ENCODE measurements at places on chromosomes 4 and X. TPM values are rescaled to one million over a fixed set of nuclear protein-coding genes. Genes with fewer than 3 reads are reported as not detected.
A peak's percentile ranks its signal among the peaks of the same experiment; 100 is the strongest.

GRCh38 chrX:9878146-9878820 lies 88.9 kb upstream of the CLDN34 start:
- no peak overlapping the region for H3K27ac ChIP-seq
- peaks cover 7% of the 10 kb centered on the region for H3K4me1 ChIP-seq
- no peak for DNase-seq

- no peak overlapping the region for H3K4me3 ChIP-seq
- H3K27ac ChIP-seq, result no peak overlapping the region
- no peak for DNase-seq
- no peaks in the 10 kb centered on the region for H3K4me1 ChIP-seq
These were observed 218.6 kb upstream of the ADGRL3 start for GRCh38 chr4:60981534-60981933.

- H3K4me1 ChIP-seq, result no peaks in the 10 kb centered on the region
- no peak overlapping the region for H3K4me3 ChIP-seq
These were observed 53.8 kb downstream of the CXCL1 start for GRCh38 chr4:73922766-73923630.

- no peak for DNase-seq
- peaks cover 13% of the 10 kb centered on the region for H3K36me3 ChIP-seq
- H3K4me3 ChIP-seq, result peak overlapping the region; percentile 67
- no peaks in the 10 kb centered on the region for H3K27me3 ChIP-seq
- H3K27ac ChIP-seq, result peak overlapping the region; percentile 88
These were observed 1.1 kb downstream of the RAB39B start for GRCh38 chrX:155262970-155263754.

DNA sequence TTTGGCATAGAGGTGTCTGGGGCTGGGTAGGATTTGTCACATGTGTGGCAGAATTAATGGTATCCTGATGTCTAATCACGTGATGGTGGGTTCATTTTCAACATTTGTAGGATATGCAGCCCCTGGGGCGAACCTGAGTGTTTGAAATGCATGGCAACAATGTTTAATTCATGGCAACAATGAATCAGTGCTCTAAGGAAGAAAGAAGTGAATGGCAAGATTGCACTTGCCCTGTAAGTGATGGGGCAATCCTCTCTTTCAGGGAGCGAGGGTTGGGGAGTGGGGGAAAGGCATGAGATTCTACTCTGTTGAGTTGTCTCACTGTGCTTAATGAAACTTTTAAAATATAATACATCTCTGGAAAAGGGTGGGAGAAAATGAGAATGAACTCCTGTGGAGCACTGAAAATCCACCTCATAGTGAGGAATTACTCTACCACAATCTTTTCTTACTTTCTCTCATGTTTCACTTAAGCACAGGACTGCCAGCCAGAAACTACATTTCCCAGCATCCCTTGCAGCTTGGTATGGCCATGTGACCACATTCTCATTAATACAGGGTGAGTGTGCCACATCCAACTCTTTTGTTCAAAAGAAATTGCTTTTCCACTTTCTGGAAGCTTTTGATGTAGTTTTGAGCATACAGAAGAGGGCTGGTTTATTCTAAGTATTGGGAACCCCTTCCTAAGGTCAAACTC lies 64.0 kb upstream of the PGM2 start:
- H3K4me3 ChIP-seq, result no peak overlapping the region
- H3K27ac ChIP-seq, result no peak overlapping the region
- no peaks in the 10 kb centered on the region for H3K36me3 ChIP-seq
- no peaks in the 10 kb centered on the region for H3K27me3 ChIP-seq

DNA sequence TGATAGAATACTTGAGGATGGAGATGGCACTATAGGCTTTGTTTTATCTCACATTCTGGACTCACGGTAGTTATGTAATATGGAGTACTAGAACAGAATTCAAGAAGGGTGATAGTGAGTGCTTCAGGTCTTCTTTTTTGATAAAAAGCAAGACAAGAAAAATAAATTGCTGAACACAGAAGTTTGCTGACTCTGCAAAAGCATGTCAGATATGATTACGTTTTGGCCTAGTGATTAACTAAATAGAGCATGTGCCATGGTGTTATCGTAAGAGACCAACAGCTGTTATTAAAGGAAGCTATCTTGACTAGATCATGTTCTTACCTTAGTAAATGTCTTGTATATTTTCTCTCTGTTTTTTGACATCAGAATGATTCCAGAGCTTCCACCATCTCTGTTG lies 436.9 kb upstream of the LCORL start:
- no peak overlapping the region for H3K4me3 ChIP-seq

- H3K4me1 ChIP-seq, result no peaks in the 10 kb centered on the region
- DNase-seq, result no peak
- H3K27me3 ChIP-seq, result no peaks in the 10 kb centered on the region
- no peak overlapping the region for H3K27ac ChIP-seq
These were observed 108.3 kb upstream of the DUSP21 start for GRCh38 chrX:44735498-44735897.

DNA sequence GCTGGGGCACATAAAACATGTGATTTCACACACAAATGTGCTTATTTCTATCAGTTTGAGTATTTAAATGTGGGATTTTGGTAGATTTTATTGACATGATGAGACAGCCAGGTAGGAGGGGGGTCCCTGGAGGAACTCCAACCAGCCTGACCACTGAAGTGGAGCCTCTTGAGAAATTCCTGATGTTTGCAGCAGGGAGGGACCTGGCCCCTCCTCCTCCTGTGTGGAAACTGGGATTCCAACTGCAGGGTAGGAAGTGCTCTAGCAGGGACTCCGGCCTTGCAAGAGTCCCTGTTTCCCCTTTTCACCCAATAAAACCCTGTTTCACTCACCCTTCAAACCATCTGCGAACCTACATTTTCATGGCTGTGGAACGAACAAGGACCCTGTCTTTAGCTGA lies 2224.0 kb upstream of the AGA start:
- no peaks in the 10 kb centered on the region for H3K4me1 ChIP-seq
- no peaks in the 10 kb centered on the region for H3K27me3 ChIP-seq
- H3K4me3 ChIP-seq, result no peak overlapping the region
- H3K27ac ChIP-seq, result no peak overlapping the region

DNA sequence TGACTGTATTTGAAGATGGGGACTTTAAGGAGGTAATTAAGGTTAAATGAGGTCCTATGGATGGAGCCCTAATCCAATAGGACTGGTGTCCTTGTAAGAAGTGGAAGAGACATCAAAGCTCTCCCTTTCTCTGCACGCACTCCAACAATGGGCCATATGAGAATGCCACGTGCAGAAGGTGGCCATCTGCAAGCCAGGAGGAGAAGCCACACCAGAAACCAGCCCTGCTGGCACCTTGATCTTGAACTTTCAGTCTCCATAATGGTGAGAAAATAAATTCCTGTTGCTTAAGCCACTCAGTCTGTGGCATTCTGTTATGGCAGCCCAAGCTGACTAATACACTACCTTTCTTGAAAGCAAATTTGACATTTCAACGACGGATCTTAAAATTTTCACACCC lies 73.2 kb downstream of the SMARCA1 start:
- H3K27ac ChIP-seq, result no peak overlapping the region
- no peaks in the 10 kb centered on the region for H3K4me1 ChIP-seq
- no peaks in the 10 kb centered on the region for H3K27me3 ChIP-seq
- H3K4me3 ChIP-seq, result no peak overlapping the region

DNA sequence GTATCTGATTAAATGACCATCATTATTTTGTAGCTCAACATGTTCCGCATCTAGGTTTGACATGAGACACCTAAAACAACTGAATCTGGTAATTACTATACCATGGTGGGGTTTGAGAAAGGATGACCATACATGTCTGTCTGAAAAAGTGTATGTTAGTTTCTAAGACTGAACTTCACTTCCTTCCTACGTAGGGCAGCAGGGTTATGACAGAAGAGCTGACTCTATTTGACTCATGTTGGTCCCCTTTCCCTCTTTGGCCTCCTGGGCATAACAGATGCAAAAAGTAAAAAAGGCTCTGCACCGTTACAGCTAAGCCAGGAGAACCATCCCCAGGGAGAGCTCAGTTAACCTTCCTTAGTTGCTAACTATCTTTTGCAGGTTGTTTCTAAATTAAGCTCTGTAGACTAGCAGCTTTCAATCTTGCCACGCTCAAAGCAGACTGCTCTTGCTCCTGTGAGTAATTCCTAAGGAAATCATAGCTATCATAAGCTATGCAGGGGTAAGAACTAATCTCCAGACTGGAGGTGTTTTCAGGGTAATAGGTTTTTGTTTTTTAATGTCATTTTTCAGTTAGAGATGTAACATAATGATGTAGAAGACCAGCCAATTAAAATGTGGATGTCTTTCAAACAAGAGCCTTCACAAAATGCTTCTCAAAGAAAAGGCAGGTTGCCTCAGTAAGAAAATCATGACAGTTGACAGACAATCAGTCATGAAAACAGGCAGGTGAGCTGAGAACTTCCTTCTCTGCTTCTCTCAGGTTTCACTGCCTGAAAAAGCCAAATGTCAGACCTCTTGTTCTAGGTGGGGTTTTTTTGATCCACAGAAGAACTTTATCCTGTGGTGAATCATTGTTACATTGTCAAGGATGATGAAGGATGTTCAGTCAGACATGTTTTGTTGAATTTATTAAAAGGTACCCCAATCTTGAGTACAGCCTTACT lies 66.9 kb upstream of the DAPP1 start:
- no peaks in the 10 kb centered on the region for H3K4me1 ChIP-seq
- no peaks in the 10 kb centered on the region for H3K36me3 ChIP-seq
- H3K27me3 ChIP-seq, result peaks cover 19% of the 10 kb centered on the region
- no peak overlapping the region for H3K27ac ChIP-seq
- H3K4me3 ChIP-seq, result no peak overlapping the region
- no peak for DNase-seq

DNA sequence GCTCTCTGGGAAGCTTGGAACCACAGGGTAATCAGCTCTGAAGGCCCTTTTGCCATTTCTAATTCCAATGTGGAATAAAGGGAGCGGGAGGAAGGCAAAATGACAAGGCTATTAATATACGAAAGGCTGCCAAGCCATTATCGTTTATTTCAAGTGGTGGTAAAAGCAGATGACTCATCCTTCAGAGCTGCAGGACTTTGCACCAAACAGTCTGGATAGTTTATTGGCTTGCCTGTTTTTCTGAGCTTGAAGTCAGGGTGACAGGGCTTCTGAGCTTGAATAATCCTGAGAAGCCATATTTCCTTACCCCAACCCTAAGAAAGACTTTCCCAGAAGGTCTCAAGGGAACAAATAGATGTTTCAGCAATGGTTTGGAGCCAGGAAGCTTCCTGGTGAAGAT lies 7.7 kb upstream of the GABRE start:
- no peak overlapping the region for H3K27ac ChIP-seq
- H3K27me3 ChIP-seq, result no peaks in the 10 kb centered on the region
- H3K36me3 ChIP-seq, result no peaks in the 10 kb centered on the region
- no peaks in the 10 kb centered on the region for H3K4me1 ChIP-seq

GRCh38 chr4:56220261-56220660 lies 167.0 kb downstream of the AASDH start:
- H3K36me3 ChIP-seq, result no peaks in the 10 kb centered on the region
- no peak overlapping the region for H3K4me3 ChIP-seq
- no peaks in the 10 kb centered on the region for H3K4me1 ChIP-seq
- DNase-seq, result no peak

GRCh38 chrX:107752043-107752442 lies 23.5 kb downstream of the TSC22D3 start:
- no peak overlapping the region for H3K27ac ChIP-seq
- peaks cover 8% of the 10 kb centered on the region for H3K4me1 ChIP-seq
- no peak for DNase-seq
- no peak overlapping the region for H3K4me3 ChIP-seq

- H3K36me3 ChIP-seq, result no peaks in the 10 kb centered on the region
- H3K27me3 ChIP-seq, result no peaks in the 10 kb centered on the region
- H3K4me1 ChIP-seq, result peaks cover 14% of the 10 kb centered on the region
These were observed 26.0 kb downstream of the TBC1D19 start for GRCh38 chr4:26609868-26610267.

GRCh38 chr4:143185253-143186107 lies 763 bp downstream of the USP38 start:
- peaks cover 45% of the 10 kb centered on the region for H3K36me3 ChIP-seq
- no peaks in the 10 kb centered on the region for H3K27me3 ChIP-seq
- peak overlapping the region; percentile 94 for H3K27ac ChIP-seq
- H3K4me3 ChIP-seq, result peak overlapping the region; percentile 82
- peak; percentile 39 for DNase-seq

DNA sequence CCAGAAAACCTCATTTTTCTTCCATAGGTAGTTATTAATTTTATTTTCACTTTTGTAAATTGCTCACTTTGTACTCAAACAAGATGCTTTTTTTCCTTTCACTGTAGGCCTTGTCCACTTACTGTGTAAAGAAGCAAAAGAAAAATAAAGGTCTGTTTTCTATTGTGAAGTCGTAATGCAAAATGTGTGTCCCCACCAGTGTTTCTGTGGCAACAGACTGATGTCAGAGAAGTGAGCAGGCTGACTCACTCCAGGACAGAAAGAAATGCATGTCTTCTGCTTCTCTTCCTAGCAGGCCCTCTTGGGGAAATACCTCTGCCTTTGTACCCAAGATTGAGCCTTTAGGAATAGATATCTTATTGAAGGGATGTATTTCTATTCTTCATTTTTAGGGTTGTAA lies 30.3 kb downstream of the INPP4B start:
- H3K27ac ChIP-seq, result no peak overlapping the region
- no peak overlapping the region for H3K4me3 ChIP-seq
- peak; percentile 50 for DNase-seq
- peaks cover 2% of the 10 kb centered on the region for H3K27me3 ChIP-seq

DNA sequence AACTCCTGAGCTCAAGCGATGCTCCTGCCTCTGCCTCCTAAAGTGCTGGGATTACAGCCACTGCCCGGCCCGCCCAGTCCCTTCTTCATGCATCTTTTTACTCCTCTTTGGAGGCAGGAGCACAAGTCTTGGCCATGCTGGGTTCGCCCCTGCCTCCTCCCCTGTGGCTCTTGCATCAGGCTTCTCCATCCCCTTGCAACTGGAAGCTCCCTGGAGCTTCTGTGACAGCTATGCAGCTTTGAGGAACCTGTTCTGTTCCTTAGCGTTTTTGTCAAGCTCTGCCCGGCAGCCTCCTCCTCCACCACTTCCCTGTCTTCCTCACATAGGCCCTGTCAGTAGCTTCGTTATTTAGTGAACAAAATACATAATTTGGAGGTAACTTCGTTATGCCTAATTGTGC lies 73.9 kb downstream of the PSAPL1 start:
- H3K27ac ChIP-seq, result no peak overlapping the region
- H3K4me1 ChIP-seq, result no peaks in the 10 kb centered on the region

DNA sequence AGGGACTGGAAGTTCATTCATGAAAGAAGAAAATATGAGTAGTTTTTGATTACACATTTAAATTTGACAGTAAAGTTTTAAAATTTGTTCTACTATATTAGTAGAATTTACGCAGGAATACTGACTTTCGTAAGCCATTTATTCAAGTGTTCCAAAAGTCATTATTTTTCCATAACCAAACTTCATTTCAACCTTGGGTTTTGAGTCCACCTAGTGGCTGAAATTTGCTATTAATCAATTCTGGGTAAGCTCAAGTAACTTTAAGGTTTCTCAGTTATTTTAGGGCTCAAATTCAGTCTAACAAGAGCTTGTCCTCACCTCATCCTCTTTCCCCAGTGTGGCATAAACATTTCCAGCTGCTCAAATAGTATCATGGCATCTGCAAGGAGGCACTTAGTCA lies 175.4 kb downstream of the SH3BGRL start:
- DNase-seq, result no peak
- H3K27ac ChIP-seq, result no peak overlapping the region
- no peak overlapping the region for H3K4me3 ChIP-seq

GRCh38 chrX:116272322-116272721 lies 101.8 kb downstream of the AGTR2 start:
- H3K36me3 ChIP-seq, result no peaks in the 10 kb centered on the region
- H3K4me3 ChIP-seq, result no peak overlapping the region
- no peak for DNase-seq
- H3K4me1 ChIP-seq, result no peaks in the 10 kb centered on the region
- no peaks in the 10 kb centered on the region for H3K27me3 ChIP-seq
- H3K27ac ChIP-seq, result no peak overlapping the region

The GLOD5 gene
- not detected for total RNA-seq

The PHOX2B gene
- total RNA-seq, result not detected

The MAOB gene
- total RNA-seq, result not detected

The KCND1 gene
- total RNA-seq, result 2.5 TPM

The PDCL2 gene
- total RNA-seq, result not detected

The AMBN gene
- total RNA-seq, result not detected

The PNMA6A gene
- total RNA-seq, result 0.43 TPM

The PRRG1 gene
- total RNA-seq, result not detected

The VSIG1 gene
- 1.2 TPM for total RNA-seq
